NCI-H1092 (cell line): ENCODE measurements at places on chromosomes 3 and 15.

DNA sequence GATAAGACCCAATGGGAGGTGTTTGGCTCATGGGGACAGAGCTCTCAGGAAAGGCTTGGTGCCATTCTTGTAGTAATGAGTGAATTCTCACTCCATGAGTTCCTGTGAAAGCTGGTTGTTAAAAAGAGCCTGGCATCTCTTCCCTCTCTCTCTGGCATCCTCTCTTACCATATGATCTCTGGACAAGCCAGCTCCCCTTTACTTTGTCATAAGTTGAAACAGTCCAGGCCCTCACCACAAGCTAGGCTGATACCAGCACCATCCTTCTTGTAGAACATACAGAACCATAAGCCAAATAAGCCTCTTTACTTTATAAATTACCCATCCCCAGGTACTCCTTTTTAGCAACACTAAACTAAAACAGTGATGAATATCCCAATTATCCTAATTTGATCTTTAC lies 166.9 kb upstream of the TMC3 start:
- DNase-seq = no peak

DNA sequence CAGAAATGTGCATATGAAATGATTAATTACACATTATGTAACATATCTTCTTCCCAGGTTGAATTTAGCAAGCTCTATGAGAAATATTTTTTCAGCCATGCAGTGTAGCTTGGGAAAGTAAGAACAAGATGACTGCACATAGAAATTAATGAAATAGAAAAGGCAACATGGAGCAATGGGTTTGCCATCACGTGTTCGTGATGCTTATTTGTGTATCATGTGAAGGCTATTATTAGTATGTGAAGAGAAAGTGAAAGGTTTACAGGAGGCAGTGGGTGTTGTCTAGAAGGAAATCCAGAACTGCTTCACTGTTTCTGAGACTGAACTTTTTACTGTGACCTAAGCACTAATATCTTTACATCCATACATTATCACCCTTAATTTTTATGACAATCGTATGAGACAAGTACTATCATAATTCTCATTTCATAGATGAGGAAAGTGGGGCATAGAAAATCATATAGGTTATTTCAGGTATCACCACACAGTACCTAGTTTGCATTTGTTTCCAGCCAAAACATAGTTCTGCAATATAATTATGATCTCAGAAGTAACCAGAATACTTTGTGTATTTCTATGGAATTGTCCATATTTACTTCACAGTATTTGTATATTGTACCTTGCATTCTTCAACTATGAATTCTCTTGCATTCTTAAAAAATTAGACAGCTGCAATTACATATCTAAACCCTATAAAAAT lies 14.9 kb downstream of the SERPINI1 start:
- no peak for DNase-seq

DNA sequence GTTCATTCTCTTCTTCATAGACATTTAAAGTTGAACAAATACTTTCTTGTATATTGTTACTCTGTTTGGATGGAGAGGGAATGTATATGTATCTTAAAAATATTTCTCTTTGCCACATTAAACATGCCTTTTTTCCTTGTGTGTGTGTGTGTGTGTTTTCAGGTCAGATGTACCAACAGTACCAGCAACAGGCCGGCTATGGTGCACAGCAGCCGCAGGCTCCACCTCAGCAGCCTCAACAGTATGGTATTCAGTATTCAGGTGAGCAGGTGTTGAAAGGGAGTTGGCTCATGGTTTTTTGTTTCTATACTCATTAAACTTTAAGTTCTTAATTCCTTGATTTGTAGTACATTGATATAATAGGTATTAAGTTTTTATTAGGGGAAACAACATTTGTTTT lies 35.4 kb downstream of the TFG start:
- DNase-seq = no peak

GRCh38 chr3:19342389-19342788 lies 194.1 kb downstream of the KCNH8 start:
- DNase-seq = no peak

GRCh38 chr3:186281176-186281575 lies 80.9 kb downstream of the DGKG start:
- no peak for DNase-seq
